ENCODE measurements at places on chromosomes 11 and 22. TPM values are rescaled to one million over a fixed set of nuclear protein-coding genes. Genes with fewer than 3 reads are reported as not detected.

UBQLN3 gene
- total RNA-seq: not detected

ZNF214 gene
- total RNA-seq: 7.0 TPM

OR10A2 gene
- total RNA-seq: not detected

NUMA1 gene
- total RNA-seq: 206 TPM

POU2AF3 gene
- 0.12 TPM for total RNA-seq

SCN3B gene
- under 0.01 TPM for total RNA-seq

PGA5 gene
- total RNA-seq: not detected

CLMP gene
- 103 TPM for total RNA-seq

RTL10 gene
- total RNA-seq: 11.6 TPM

VWCE gene
- total RNA-seq: 0.11 TPM

ART1 gene
- not detected for total RNA-seq

OR52A1 gene
- total RNA-seq: not detected

RCOR2 gene
- 2.0 TPM for total RNA-seq

SMDT1 gene
- total RNA-seq: 2.9 TPM

MRGPRX3 gene
- not detected for total RNA-seq

ALX4 gene
- total RNA-seq: under 0.01 TPM

All from uterine smooth muscle cell (primary cell).